A673 (cell line): ENCODE measurements at places on chromosomes 1 and 21. TPM values are rescaled to one million over a fixed set of nuclear protein-coding genes. Genes with fewer than 3 reads are reported as not detected.

- peaks cover 55% of the 10 kb centered on the region for H3K36me3 ChIP-seq
- H3K27me3 ChIP-seq = no peaks in the 10 kb centered on the region
- H3K4me3 ChIP-seq = no peak overlapping the region
- no peaks in the 10 kb centered on the region for H3K4me1 ChIP-seq
Observed at GRCh38 chr1:11211925-11212587, 22.9 kb downstream of the ANGPTL7 start.

- no peak overlapping the region for H3K27ac ChIP-seq
- no peaks in the 10 kb centered on the region for H3K36me3 ChIP-seq
Observed at GRCh38 chr1:112894561-112895011, 61.4 kb downstream of the SLC16A1 start.

DNA sequence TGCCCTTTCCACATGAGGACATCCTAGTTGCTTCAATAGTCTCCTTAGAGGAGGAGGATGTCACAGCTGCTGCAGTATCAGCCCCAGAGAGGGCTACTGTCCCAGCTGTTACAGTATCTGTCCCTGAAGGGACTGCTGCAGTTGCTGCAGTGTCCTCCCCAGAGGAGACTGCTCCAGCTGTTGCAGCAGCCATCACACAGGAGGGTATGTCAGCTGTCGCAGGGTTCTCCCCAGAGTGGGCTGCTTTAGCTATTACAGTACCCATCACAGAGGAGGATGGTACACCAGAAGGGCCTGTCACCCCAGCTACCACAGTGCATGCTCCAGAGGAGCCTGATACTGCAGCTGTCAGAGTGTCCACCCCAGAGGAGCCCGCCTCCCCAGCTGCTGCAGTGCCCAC lies 78.5 kb upstream of the BMP8A start:
- H3K36me3 ChIP-seq = peaks cover 4% of the 10 kb centered on the region
- H3K27ac ChIP-seq = no peak overlapping the region
- no peaks in the 10 kb centered on the region for H3K27me3 ChIP-seq
- no peak overlapping the region for H3K4me3 ChIP-seq
- DNase-seq = no peak

- H3K27ac ChIP-seq = no peak overlapping the region
- no peaks in the 10 kb centered on the region for H3K27me3 ChIP-seq
- H3K4me3 ChIP-seq = no peak overlapping the region
- no peaks in the 10 kb centered on the region for H3K4me1 ChIP-seq
- no peak for DNase-seq
Observed at GRCh38 chr1:99818063-99818699, 32.0 kb upstream of the AGL start.

- H3K27me3 ChIP-seq = no peaks in the 10 kb centered on the region
- no peak overlapping the region for H3K27ac ChIP-seq
- H3K4me1 ChIP-seq = no peaks in the 10 kb centered on the region
- no peak for DNase-seq
- H3K4me3 ChIP-seq = no peak overlapping the region
- no peaks in the 10 kb centered on the region for H3K36me3 ChIP-seq
Observed at GRCh38 chr1:200021577-200022238, 5.8 kb upstream of the NR5A2 start.

DNA sequence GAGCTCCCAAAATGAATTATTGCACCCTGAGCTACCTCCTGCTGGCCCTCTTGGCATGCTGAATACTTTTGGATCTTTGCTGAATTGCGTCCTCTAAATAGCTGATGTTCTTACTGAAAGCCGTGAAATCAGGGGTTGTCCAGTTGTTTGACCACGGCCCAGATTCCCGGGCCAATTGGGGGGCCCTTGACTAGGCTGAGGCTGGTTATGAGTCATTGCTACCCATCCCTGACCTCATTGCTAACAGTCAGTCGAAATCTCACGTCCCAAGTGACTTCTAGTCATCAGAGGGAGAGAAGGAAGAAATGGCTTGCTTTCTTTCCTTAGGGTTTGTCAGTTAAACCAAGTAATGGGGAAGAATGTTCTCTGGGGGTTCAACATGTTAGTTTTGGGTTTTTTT lies 37.4 kb downstream of the SMYD2 start:
- H3K36me3 ChIP-seq = no peaks in the 10 kb centered on the region
- peaks cover 12% of the 10 kb centered on the region for H3K4me1 ChIP-seq
- no peaks in the 10 kb centered on the region for H3K27me3 ChIP-seq
- H3K4me3 ChIP-seq = no peak overlapping the region

DNA sequence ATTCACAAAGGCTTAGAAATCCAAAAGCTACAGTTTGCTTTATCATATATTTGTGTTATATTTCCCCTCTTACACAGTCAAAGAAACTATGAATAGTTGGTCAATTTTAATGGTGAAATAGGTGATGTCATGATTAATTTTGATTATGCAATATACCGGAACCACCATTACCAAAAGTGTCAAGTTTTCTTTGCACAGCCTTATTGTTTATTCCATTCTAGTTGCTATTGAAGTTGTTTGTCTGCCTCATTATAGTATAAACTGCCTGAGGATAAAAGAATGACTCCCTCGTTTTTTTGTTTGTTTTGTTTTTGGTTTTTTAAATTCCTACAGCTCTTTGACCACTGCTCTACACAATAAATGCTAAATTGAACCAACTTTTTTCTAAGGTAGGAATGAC lies 690.6 kb upstream of the ZP4 start:
- H3K27ac ChIP-seq = no peak overlapping the region
- H3K4me1 ChIP-seq = no peaks in the 10 kb centered on the region
- H3K27me3 ChIP-seq = no peaks in the 10 kb centered on the region
- no peak overlapping the region for H3K4me3 ChIP-seq

DNA sequence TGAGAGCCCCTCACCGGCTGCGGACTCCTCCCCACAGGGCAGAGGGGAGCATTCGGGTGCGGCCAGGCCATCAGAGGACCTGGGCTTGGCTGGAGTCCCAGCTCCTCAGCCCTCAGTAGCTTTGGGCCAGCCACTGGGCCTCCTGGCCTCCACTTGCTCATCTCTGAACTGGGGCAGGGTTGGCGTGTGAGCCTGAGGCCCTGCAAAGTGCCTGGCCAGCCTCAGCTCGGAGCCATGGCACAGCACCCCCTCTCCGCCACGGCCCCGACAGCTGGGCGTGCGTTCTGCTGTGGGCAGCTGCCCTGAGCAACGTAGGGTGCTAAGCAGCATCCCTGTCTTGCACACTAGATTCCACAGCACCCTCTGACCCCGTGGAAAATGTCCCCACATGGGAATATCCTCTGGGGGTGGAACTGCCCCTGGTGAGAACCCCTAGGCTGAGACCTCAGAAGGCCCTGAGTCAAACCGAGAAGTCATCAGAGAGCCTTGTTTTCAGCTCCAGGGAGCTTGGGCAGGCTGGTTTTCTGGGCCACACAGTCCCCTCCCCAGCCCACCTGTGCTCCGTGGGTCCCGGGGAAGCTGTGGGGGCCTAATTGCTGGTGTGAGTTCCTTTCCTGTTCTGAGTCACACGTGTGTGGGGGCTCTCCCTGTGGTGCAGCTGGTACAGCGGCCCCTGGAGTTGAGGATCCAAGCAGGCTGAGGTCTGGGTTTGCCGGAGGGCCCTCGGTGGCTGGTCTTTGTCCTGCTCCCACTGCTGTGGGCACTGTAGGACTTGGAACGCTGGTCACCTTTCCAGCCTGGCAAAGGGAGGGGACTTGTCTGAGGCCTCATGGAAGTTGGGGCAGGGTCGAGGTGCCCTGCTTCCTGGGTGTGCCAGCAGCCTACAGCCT lies 24.5 kb downstream of the TP73 start:
- H3K27me3 ChIP-seq = no peaks in the 10 kb centered on the region
- no peaks in the 10 kb centered on the region for H3K36me3 ChIP-seq
- DNase-seq = no peak
- H3K4me1 ChIP-seq = peaks cover 9% of the 10 kb centered on the region

- peaks cover 13% of the 10 kb centered on the region for H3K4me1 ChIP-seq
- peak; percentile 49 for DNase-seq
- no peaks in the 10 kb centered on the region for H3K27me3 ChIP-seq
- H3K4me3 ChIP-seq = peak overlapping the region; percentile 85
Observed at GRCh38 chr1:28509705-28510272, 3.9 kb downstream of the RCC1 start.

DNA sequence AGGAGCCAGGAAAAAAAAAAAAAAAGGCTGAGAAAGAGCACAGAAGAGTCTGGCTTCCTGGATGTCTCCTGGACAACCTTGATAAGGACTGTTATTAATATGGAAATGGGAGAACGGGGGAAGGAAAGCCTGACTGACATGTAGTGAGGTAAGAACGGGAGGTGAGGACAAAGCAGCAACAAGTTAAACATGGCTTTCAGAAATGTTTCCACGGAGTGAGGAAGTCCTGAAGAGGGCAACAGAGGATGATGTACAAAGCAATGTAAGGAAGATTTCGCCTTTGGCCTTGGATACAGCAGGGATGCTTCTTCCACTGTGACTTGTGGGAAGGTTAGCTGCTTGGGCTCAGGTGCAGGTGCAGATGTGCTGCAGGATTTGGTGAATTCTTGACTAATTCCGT lies 11.9 kb upstream of the NIBAN1 start:
- H3K27ac ChIP-seq = no peak overlapping the region
- DNase-seq = peak; percentile 11
- no peaks in the 10 kb centered on the region for H3K36me3 ChIP-seq
- H3K4me3 ChIP-seq = no peak overlapping the region

GRCh38 chr21:38807986-38808385 lies 2.3 kb downstream of the ETS2 start:
- DNase-seq = no peak
- H3K36me3 ChIP-seq = peaks cover 11% of the 10 kb centered on the region
- H3K4me3 ChIP-seq = peak overlapping the region; percentile 87
- H3K27me3 ChIP-seq = no peaks in the 10 kb centered on the region
- peaks cover 41% of the 10 kb centered on the region for H3K4me1 ChIP-seq

GRCh38 chr1:9882296-9882944 lies 27.6 kb downstream of the CTNNBIP1 start:
- H3K4me1 ChIP-seq = peaks cover 9% of the 10 kb centered on the region
- no peaks in the 10 kb centered on the region for H3K36me3 ChIP-seq
- H3K4me3 ChIP-seq = no peak overlapping the region
- no peak overlapping the region for H3K27ac ChIP-seq
- no peak for DNase-seq
- H3K27me3 ChIP-seq = no peaks in the 10 kb centered on the region

- H3K27me3 ChIP-seq = no peaks in the 10 kb centered on the region
- H3K36me3 ChIP-seq = peaks cover 15% of the 10 kb centered on the region
- DNase-seq = no peak
- H3K4me3 ChIP-seq = no peak overlapping the region
Observed at GRCh38 chr1:25492323-25492722, 51.1 kb upstream of the LDLRAP1 start.

DNA sequence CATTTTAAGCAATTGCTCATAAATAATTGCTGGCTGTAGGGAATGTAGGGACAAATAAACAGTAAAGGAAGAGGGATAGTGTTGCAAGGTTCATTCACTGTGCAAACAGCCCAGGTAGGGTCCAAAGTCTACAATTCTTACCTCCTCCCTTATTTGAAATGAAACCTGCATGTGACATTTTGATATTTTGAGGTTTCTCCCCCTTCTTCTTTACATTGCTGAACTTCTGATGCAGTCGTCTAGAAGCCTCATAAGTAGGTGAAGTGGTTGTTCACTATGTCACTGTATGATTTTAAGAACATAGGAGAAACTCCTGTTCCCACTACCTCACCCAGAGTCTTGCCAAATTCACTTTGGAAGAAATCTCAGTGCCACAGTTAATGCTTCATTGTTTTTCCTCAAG lies 16.1 kb downstream of the F5 start:
- H3K36me3 ChIP-seq = no peaks in the 10 kb centered on the region
- H3K27ac ChIP-seq = no peak overlapping the region
- H3K4me1 ChIP-seq = peaks cover 11% of the 10 kb centered on the region
- DNase-seq = no peak
- H3K4me3 ChIP-seq = no peak overlapping the region

DNA sequence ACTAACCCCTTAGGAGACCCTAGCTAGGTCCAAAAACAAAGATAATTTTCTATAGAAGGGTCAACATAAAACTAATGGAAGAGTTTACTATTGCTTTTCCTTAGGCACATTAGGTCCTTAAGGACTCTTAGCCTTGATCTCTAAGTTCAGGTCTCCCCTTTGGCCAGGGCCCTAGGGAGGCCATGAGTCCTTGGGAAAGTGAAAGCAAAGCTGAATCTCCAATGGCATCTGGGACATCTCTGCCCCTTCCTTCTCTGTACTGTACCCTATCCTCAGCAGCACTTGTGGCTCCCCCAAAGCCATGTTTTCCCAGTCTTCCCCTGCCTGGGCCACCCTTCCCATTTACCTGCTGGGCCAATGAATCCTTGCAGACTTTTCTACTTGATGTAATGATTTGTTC lies 14.3 kb downstream of the IER5 start:
- no peaks in the 10 kb centered on the region for H3K27me3 ChIP-seq
- no peak overlapping the region for H3K4me3 ChIP-seq
- H3K4me1 ChIP-seq = peaks cover 80% of the 10 kb centered on the region
- H3K27ac ChIP-seq = peak overlapping the region; percentile 93
- no peak for DNase-seq

DNA sequence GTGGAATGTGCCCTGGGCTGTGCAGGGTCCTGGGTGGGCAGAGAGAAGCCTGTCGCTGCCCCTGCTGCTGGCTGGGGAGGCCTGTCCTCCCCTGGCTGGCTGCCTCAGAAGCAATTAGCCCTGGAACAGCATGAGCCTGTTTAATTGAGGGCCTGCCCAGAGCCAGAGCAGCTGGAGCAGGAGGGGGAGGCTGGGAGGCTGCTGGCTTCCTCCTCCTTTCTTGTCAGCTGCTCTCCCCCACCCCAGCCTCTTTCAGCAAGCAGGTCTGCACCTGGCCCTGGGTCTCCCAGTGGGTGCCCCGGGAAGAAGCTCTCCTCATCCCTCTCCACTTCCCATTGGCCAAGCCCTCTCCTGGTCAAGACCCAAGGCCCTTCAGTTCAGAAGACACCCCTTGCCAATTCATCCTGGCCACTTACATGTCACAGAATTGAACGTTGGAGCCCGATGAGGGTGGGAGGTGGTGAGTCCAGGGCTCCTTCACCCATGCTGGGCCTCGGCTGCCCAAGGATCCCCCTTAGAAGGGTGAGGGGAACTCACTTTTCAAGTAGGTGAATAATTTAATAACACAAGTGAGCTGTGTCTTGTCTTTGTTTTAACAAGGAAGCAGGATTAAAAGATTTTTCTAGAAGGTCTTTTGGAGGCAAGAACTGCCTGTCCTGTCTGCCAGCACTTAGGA lies 13.2 kb downstream of the AMPD2 start:
- DNase-seq = peak; percentile 70
- peaks cover 40% of the 10 kb centered on the region for H3K4me1 ChIP-seq
- H3K4me3 ChIP-seq = no peak overlapping the region
- no peaks in the 10 kb centered on the region for H3K27me3 ChIP-seq
- H3K27ac ChIP-seq = peak overlapping the region; percentile 55

DNA sequence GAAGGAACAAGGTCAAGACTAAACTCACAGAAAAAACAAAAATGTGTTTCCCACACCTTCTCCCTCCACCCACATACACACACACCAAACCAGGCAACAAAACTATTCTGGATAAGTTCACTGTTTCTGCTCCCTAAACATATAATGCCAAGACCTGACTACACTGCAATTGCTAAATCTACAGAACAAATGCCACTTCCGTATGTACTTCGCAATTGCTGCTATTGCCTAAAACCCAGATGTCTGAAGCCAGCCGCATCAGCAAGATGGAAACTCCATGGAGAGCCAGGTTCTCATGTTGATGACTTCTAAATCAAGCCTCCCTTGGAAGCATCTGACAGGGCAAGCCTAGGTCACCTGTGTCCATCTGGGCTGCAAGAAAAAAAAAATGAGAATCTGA lies 8.3 kb upstream of the AIM2 start:
- peaks cover 28% of the 10 kb centered on the region for H3K27me3 ChIP-seq
- no peaks in the 10 kb centered on the region for H3K36me3 ChIP-seq
- no peak overlapping the region for H3K4me3 ChIP-seq
- H3K4me1 ChIP-seq = no peaks in the 10 kb centered on the region

Gene INSRR
- 0.11 and 0.15 TPM in 2 replicates for total RNA-seq

Gene PPFIA4
- total RNA-seq = 2.5 and 3.0 TPM in 2 replicates

Gene DCST1
- total RNA-seq = not detected in 2 replicates

Gene UBE2U
- not detected in 2 replicates for total RNA-seq

Gene BRINP3
- total RNA-seq = 0.76 TPM in 1 of 2 replicates, not detected in the other
